Cerebellar nuclear complex (tissue), 1 donor: ENCODE measurements at places on chromosomes 12 and 14.

DNA sequence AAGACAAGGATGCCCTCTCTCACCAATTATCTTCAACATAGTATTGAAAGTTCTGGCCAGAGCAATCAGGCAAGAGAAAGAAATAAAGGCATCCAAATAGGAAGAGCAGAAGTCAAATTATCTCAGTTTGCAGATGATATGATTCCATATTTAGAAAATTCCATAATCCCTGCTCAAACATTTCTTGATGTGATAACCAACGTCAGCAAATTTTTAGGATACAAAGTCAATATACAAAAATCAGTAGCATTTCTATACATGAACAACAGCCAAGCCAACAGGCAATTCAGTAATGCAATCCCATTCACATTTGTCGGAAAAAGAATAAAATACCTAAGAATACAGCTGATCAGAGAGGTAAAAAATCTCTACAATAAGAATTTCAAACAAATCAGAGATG lies 969.7 kb upstream of the USP15 start:
- DNase-seq, result no peak

GRCh38 chr12:11630046-11630706 lies 19.3 kb upstream of the ETV6 start:
- DNase-seq, result no peak

DNA sequence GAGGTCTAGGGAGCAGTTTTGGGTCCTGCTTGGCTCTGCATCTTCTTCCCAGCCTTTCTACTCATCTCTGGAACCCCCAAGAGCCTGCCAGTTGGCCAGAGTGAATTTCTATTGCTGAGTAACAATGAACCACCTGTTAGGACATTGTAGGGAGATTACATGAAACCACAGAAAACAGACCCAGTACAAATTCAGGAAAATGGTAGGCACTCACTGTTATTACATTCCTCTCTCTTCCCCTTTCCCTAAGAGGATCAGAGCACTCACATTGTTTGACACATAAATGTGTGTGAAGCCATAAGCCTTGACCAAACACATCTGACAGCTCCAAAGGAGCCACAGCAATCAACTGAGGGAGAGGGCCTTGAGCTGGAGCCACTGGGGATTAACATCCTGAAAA lies 216.1 kb downstream of the TMEM132D start:
- DNase-seq, result no peak

GRCh38 chr14:25837551-25837965 lies 760.3 kb downstream of the NOVA1 start:
- no peak for DNase-seq

GRCh38 chr12:108305991-108306501 lies 33.1 kb downstream of the CMKLR1 start:
- DNase-seq, result no peak

GRCh38 chr14:85479306-85479705 lies 50.6 kb upstream of the FLRT2 start:
- no peak for DNase-seq
